Nasal cavity respiratory epithelium epithelial cell of viscerocranial mucosa (primary cell): ENCODE measurements at places on chromosomes 4 and X. TPM values are rescaled to one million over a fixed set of nuclear protein-coding genes. Genes with fewer than 3 reads are reported as not detected.

The PRRG3 gene
- total RNA-seq, result not detected in 2 replicates

The AKAP14 gene
- not detected in 2 replicates for total RNA-seq

The PROM1 gene
- 0.34 and 1.4 TPM in 2 replicates for total RNA-seq

The TBC1D8B gene
- 3.4 and 5.9 TPM in 2 replicates for total RNA-seq

The SLC4A4 gene
- under 0.01 and 0.21 TPM in 2 replicates for total RNA-seq

The SPACA5 gene
- total RNA-seq, result not detected in 2 replicates

The NAP1L3 gene
- not detected in 2 replicates for total RNA-seq

The SPANXN4 gene
- total RNA-seq, result not detected in 2 replicates

The FHIP1A gene
- total RNA-seq, result 31.1 and 53.2 TPM in 2 replicates

The DAPP1 gene
- total RNA-seq, result 95.5 and 99.1 TPM in 2 replicates

The EGFL6 gene
- total RNA-seq, result under 0.01 and 1.00 TPM in 2 replicates

The NCAPG gene
- 0.28 and 0.34 TPM in 2 replicates for total RNA-seq

The SLBP gene
- total RNA-seq, result 56.4 and 66.0 TPM in 2 replicates

The EXOC1L gene
- total RNA-seq, result not detected in 2 replicates

The CTSO gene
- total RNA-seq, result 1.7 and 7.6 TPM in 2 replicates

The RBM10 gene
- 31.4 and 50.2 TPM in 2 replicates for total RNA-seq

The SPINK2 gene
- total RNA-seq, result 0.28 TPM in 1 of 2 replicates, not detected in the other

The SULT1B1 gene
- total RNA-seq, result under 0.01 and 0.28 TPM in 2 replicates

The YTHDC1 gene
- 62.0 and 70.4 TPM in 2 replicates for total RNA-seq

The MAGEA4 gene
- not detected in 2 replicates for total RNA-seq

The C4orf51 gene
- not detected in 2 replicates for total RNA-seq

The TENM3 gene
- total RNA-seq, result 2.6 and 15.0 TPM in 2 replicates

The SSX4B gene
- total RNA-seq, result not detected in 2 replicates

The EDA2R gene
- total RNA-seq, result 5.1 and 5.5 TPM in 2 replicates

The ITGB1BP2 gene
- 1.4 and 1.5 TPM in 2 replicates for total RNA-seq

The ASMT gene
- total RNA-seq, result not detected in 2 replicates

The PITX2 gene
- under 0.01 and 0.07 TPM in 2 replicates for total RNA-seq

The TEX13B gene
- not detected in 2 replicates for total RNA-seq

The ZRSR2 gene
- 4.4 and 8.7 TPM in 2 replicates for total RNA-seq

The TMPRSS11E gene
- total RNA-seq, result 10.9 and 14.5 TPM in 2 replicates

The SCML2 gene
- total RNA-seq, result 0.43 and 1.0 TPM in 2 replicates

The DIAPH2 gene
- 8.9 and 17.3 TPM in 2 replicates for total RNA-seq

The AWAT2 gene
- total RNA-seq, result not detected in 2 replicates

The FRMPD3 gene
- total RNA-seq, result under 0.01 TPM in 1 of 2 replicates, not detected in the other
